Adrenal gland (tissue), 19 donors: ENCODE measurements at places on chromosomes 13 and 19. TPM values are rescaled to one million over a fixed set of nuclear protein-coding genes. Genes with fewer than 3 reads are reported as not detected.
A peak's percentile ranks its signal among the peaks of the same experiment; 100 is the strongest.

GRCh38 chr13:94556041-94556440, 39.9 kb downstream of the TGDS start:
- DNase-seq = no peak

DNA sequence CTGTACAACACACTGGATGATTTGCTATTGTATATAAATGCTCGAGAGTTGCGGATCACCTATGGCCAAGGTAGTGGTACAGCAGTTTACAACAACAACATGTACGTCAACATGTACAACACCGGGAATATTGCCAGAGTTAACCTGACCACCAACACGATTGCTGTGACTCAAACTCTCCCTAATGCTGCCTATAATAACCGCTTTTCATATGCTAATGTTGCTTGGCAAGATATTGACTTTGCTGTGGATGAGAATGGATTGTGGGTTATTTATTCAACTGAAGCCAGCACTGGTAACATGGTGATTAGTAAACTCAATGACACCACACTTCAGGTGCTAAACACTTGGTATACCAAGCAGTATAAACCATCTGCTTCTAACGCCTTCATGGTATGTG, 21.5 kb downstream of the OLFM4 start:
- DNase-seq = no peak

GRCh38 chr13:24212674-24213073, 52.2 kb downstream of the SPATA13 start:
- DNase-seq = no peak

GRCh38 chr19:28948566-28948965, 264.4 kb downstream of the UQCRFS1 start:
- no peak for DNase-seq

- DNase-seq = no peak
Measured at GRCh38 chr13:48263196-48263595, 30.2 kb downstream of the ITM2B start.

Gene KLK13
- total RNA-seq = not detected

DNA sequence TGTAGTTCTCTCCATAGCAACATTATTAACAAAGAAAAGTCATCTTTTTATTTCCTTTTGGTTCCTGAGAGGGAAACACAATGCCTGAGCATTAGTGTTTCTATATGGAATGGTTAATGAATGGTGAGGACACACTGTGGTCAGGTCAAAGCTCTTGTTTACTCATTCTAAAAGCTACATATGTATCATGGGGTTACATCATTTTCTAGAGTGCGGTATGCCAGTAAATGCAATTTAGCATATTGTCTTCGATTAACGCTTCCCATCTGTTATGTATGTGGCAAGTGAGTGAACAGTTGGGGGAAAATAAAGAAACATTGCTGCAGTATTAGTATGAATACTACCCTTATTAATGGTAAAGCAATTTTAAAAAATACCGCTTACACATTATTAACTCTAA, 1152.2 kb upstream of the SPRY2 start:
- DNase-seq = no peak

DNA sequence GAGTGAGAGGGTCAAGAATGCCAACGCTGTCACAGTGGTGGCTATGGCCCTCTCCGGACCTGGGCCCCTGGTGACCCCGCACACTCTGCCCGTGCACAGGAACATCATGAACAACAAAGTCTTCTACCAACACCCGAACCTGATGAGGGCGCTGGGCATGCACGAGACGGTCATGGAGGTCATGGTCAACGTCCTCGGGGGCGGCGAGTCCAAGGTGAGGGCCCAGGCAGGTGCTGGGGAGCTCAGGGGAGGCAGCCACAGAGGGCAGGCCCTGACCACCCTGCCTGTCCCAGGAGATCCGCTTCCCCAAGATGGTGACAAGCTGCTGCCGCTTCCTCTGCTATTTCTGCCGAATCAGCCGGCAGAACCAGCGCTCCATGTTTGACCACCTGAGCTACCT, 62.6 kb downstream of the RYR1 start:
- DNase-seq = no peak

DNA sequence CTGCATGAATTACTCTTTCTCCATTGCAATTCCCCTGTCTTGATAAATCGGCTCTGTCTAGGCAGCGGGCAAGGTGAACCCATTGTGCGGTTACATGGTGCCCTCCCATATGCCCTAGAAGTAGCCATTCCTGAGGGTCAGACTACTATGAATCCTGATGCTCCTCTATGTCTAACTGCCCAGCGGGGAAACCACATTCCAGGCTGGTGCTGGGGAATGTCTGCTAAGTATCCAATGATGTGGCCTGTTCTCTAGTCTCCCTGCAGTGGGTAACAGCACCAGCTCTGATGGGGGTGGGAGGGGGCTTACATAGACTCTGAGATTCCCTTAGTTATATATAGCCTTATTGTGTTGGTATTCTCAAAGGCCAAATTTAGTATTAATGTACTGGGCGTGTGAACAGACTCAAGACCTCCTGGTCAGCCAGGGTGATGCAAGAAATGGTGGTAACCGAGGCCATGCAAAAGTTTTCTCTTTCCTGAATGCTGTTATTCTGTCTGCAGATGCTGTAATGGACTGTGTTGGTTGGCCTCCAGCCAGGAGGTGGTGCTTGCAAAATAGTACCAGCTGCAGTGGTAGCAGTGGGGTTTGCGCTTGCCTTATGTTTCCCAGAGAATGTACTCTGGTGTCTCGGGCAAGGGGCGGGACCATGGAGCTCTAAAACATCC, 564.8 kb upstream of the SLITRK1 start:
- no peak for DNase-seq

DNA sequence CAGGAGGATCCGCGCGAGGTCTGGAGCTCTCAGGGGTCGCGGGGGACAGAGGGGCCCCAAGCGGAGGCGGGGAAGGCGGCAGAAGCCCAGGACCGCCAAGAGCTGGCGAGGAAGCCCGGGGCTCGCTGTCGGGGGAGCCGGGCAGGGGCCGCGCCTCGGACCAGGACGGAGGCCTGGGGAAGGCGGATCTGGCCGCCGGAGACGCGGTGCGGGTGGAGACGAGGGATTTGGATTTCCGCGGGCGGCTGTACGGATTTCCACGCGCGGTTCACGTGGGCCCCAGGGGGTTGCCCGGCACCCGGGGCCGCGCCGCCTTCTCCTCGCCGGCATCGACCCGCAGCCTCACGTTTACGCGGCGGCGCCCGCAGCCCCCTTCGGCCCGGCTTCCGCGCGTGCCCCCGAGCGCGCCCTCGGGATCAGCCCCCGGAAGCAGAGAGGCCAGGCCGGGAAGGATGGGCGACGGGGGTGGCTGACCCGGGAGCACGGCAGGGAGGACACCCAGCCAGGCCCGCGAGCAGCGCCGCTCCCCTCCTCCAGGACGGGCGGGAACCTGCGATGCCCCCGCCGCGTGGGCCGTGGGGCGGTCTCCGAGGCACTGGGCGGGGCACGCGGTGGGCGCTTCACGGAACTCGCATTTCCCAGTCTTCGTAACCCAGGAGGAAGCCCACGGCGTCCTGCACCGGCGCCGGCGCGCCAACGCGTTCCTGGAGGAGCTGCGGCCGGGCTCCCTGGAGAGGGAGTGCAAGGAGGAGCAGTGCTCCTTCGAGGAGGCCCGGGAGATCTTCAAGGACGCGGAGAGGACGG, 4.7 kb downstream of the F7 start:
- DNase-seq = no peak

Gene SIAH3
- 0.64 TPM for total RNA-seq

DNA sequence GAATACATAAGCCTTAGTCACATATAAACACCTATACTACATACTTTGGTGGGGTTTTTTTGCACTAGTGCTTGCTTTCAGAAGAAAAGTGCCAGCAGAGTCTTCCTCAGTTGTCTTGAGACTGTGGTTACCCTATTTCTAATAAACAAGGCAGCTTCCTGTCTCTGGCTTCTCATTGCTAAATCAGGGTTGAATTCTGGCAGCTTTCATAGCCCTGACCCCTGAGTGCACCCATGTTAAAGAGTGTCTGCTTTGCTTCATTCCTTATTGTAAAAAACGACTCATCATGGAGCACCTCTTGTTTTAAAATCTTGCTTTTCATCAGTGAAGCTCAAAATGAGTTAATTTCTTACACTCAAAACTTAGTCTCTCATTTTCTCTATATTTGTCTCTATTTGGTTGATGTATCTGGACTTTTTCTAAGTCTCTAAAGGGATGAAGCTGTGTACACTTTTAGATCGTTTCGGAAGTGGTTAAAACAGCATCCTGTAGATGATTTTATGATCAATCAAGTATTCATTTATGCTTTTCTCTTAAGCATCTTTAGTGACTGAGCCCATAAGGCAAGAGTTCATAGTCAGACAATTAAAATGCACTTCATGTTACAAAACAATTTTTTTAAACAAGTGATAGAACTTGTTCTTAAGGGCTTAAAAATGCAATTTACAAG, 72.1 kb downstream of the KLF12 start:
- peak; percentile 32 for DNase-seq

Gene HNRNPUL1
- 175 TPM for total RNA-seq

Gene KCNJ14
- total RNA-seq = 0.83 TPM

DNA sequence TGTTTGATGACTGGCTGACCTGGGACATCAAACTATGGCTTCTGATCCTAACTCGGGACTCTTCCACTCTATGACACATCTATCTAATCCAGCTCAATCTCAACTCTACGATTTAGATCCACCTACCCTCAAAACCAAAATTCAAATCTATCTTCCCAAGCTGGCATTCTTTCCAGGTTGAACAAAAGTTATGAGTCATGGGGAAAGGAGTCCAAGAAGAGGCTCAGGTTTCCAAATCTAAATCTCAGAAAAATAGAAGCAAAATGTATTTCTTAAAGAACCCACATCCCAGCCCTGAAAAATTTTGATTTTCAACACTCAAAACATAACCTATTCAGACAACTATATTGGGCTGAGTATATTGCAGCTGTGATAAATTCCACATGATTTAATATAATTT, 143.9 kb upstream of the IPO5 start:
- DNase-seq = no peak

Gene CGB7
- total RNA-seq = not detected

Gene MYO1F
- total RNA-seq = 23.8 TPM

Gene CGB5
- not detected for total RNA-seq

- no peak for DNase-seq
Measured at GRCh38 chr13:34591129-34591528, 350.9 kb upstream of the NBEA start.

Gene ATP4B
- total RNA-seq = not detected

DNA sequence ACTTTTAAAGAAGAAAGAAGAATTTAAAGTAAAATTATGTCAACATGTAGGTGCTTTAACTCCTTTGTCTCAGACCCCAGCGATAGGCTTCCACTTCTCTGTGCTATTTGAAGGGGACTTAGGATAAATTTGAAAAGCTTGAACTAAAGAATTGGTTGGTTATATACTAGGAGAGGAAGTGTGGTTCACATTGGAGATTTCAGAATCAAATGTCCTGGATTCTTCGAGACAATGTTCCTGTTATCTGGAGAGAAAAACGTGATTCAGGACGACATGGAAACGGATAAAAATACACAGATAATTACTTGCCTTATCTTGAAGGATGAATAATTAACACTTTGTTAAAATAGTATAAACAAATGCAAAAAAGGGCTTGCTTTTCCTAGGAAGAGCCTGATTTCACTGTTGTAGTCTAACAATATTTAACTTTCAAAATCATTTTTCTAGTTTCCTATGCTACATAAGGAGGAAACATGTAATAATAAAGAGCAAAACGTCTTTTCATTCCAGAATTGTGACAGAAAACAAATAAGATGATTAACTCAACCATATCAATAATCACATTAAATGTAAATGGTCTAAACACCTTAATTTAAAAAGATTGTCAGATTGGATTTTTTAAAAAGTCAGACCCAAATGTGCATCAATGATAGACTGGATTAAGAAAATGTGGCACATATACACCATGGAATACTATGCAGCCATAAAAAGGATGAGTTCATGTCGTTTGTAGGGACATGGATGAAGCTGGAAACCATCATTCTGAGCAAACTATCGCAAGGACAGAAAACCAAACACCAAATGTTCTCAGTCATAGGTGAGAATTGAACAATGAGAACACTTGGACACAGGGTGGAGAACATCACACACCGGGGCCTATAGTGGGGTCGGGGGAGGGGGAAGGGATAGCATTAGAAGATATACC, 724 bp upstream of the ZNF780A start:
- no peak for DNase-seq

GRCh38 chr13:99968521-99969452, 2.8 kb downstream of the ZIC5 start:
- no peak for DNase-seq

- DNase-seq = no peak
Measured at GRCh38 chr13:86757236-86757978, 913.8 kb upstream of the SLITRK5 start.

Gene SCGB2B2
- total RNA-seq = 1.7 TPM

DNA sequence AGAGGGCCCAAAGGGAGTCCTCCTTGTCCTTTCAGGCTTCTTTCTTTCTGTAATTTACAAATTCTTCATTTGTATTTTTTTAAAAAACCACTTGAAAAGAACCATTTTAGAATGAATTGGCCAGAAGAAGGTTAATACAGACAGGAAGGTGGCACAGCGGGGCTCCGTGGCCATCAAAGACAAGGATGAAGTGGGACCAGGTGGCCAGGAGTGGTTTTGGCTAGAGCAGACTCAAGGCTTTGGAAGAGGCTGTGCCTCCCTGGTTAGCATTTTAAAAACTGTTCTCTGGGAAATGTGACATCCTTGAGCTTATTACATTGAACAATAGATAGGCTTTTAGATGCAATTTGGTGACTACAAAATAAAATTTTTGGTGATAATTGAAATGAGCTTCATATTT, 48.4 kb downstream of the ATP8A2 start:
- DNase-seq = no peak

Gene NR2F6
- 41.6 TPM for total RNA-seq

- no peak for DNase-seq
Measured at GRCh38 chr19:50794074-50794875, 4.1 kb downstream of the ACP4 start.

Gene LHB
- not detected for total RNA-seq

DNA sequence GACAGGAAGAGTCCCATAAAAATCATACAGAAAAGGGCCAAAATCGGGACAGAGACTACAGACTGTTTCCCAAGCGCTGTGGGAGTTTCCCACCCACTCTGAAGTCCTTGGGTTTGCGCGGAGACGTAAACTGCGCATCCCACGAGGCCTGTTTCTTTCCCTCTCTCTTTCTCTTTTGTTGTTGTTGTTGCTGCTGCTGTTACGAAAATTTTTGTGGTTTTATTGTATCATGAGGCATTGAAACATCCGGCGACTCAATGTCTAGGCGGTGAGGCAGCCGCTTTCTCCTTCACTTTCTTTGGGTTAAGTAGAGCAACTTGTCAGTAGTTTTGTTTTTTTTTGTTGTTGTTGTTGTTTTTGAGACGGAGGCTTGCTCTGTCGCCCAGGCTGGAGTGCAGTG, 1.6 kb upstream of the PPP1R12C start:
- DNase-seq = no peak

DNA sequence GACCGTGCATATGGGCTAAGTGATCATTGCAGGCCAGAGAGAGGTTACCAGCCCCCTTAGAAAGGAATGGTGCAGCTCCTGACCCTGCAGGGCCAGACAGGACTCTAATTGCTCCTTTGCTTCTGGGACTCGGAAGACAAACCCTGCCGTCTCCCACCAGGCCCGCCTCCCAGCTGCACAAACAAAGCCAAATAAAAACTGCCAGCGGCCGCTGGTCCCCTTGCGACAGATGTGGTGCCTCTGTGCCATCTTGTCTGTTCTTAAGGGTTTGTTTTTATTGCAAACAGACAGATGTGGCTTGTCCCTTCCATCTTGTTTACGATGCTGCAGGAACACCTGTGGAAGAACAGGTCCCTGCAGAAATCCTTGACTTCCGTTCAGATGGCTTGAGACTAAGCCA, 434.4 kb upstream of the TSHZ3 start:
- DNase-seq = no peak

GRCh38 chr19:34165295-34165738, 7.0 kb upstream of the LSM14A start:
- DNase-seq = no peak
